ENCODE measurements at places on chromosomes 5 and 9. TPM values are rescaled to one million over a fixed set of nuclear protein-coding genes. Genes with fewer than 3 reads are reported as not detected.

The DAB2IP gene
- total RNA-seq = 7.6 TPM

The CCDC112 gene
- 2.2 TPM for total RNA-seq

The BNIP1 gene
- 14.8 TPM for total RNA-seq

The ENTREP1 gene
- total RNA-seq = 0.81 TPM

The TENT4A gene
- total RNA-seq = 19.0 TPM

The ATG10 gene
- total RNA-seq = 5.4 TPM

The IL4 gene
- not detected for total RNA-seq

The ARL14EPL gene
- not detected for total RNA-seq

The SPATA31E1 gene
- total RNA-seq = not detected

The GAS1 gene
- total RNA-seq = 170 TPM

The EDIL3 gene
- 34.8 TPM for total RNA-seq

The FOXD4L5 gene
- total RNA-seq = not detected

The SPATA31A3 gene
- not detected for total RNA-seq

The DRD1 gene
- total RNA-seq = not detected

The SLC12A2 gene
- total RNA-seq = 12.8 TPM

The SLC46A2 gene
- not detected for total RNA-seq

The PAPPA gene
- 78.9 TPM for total RNA-seq

The PKD2L2 gene
- total RNA-seq = not detected

The C5orf58 gene
- total RNA-seq = not detected

The XRCC4 gene
- 7.5 TPM for total RNA-seq

The MEGF10 gene
- total RNA-seq = not detected

The GSN gene
- total RNA-seq = 347 TPM

The HAPLN1 gene
- 1.3 TPM for total RNA-seq

The GPR151 gene
- total RNA-seq = not detected

The PNPLA7 gene
- 0.81 TPM for total RNA-seq
